AG10803 (cell line): ENCODE measurements at places on chromosomes 6 and 20.

DNA sequence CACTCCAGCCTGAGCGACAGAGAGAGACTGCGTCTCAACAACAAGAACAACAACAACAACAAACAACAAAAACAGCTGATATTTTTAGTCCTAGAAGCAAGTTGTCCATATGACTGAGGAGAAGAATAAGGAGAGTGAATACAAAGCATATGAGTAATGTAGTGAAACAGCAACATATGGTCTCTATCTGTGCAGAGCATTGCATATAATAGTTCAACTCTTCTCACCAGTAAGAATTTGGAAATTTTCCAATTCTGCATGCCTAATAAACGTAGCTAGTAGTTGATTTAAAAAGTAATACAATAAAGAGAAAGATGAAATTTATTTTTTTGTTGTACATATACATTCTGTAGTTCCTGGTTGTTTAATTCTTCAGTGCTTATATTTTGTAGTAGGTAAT, 129.7 kb upstream of the FAM83B start:
- peak; percentile 40 for DNase-seq

- no peak for DNase-seq
Measured at GRCh38 chr20:61621035-61621730, 369.1 kb downstream of the CDH4 start.

- DNase-seq: no peak
Measured at GRCh38 chr6:48624631-48625030, 513.6 kb upstream of the PTCHD4 start.

- peak; percentile 1 for DNase-seq
Measured at GRCh38 chr6:138727182-138727581, 46.4 kb upstream of the CCDC28A start.

GRCh38 chr20:52104546-52105441, 86.8 kb downstream of the ZFP64 start:
- DNase-seq: peak; percentile 29

DNA sequence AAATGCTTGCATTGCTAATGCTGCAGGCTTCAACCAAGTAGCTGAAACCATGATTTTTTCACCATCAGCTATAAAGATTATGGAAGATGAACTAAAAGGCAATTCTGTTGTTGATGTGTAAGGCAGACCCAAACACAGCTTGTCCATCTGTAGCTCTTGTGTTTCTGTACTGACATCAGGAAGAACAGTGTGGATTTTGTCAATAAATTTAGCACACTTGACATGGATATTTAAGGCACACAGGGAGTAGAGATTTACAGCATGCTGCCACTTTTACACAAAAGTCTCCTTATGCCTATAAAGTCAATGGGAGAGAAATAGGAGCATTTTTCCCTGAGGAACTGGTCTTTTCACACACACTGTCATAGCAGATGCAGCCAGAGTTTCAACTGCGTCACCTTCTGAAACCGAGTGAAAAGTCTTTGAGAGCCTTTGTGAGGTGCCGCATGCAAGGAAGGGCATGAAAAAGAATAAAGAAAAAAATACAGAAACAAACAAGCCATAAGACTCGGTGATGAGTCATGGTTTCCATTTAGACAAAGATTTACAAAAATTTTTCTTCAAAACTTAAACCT, 261.4 kb upstream of the TFAP2D start:
- DNase-seq: no peak
